ENCODE measurements at places on chromosomes 5 and 9. TPM values are rescaled to one million over a fixed set of nuclear protein-coding genes. Genes with fewer than 3 reads are reported as not detected.

ITGA2 gene
- total RNA-seq: 24.3 TPM

PCDHGB7 gene
- total RNA-seq: 14.8 TPM

SV2C gene
- total RNA-seq: not detected

CKS2 gene
- total RNA-seq: 44.0 TPM

PCDHB7 gene
- total RNA-seq: 0.89 TPM

ZNF354B gene
- total RNA-seq: 3.3 TPM

CAMK4 gene
- 3.6 TPM for total RNA-seq

MARCHF3 gene
- 4.8 TPM for total RNA-seq

CARD9 gene
- total RNA-seq: not detected

C9orf153 gene
- total RNA-seq: not detected

HTR4 gene
- total RNA-seq: not detected

PIP5K1B gene
- total RNA-seq: not detected

CYLC2 gene
- total RNA-seq: not detected

PCDHGB1 gene
- 0.25 TPM for total RNA-seq

RCL1 gene
- total RNA-seq: 4.0 TPM

LAMC3 gene
- not detected for total RNA-seq

UBE2QL1 gene
- total RNA-seq: not detected

SPATA31A6 gene
- total RNA-seq: not detected

C5orf46 gene
- total RNA-seq: not detected

All from GM23248 (cell line).